ENCODE measurements at places on chromosomes 5 and 9.

DNA sequence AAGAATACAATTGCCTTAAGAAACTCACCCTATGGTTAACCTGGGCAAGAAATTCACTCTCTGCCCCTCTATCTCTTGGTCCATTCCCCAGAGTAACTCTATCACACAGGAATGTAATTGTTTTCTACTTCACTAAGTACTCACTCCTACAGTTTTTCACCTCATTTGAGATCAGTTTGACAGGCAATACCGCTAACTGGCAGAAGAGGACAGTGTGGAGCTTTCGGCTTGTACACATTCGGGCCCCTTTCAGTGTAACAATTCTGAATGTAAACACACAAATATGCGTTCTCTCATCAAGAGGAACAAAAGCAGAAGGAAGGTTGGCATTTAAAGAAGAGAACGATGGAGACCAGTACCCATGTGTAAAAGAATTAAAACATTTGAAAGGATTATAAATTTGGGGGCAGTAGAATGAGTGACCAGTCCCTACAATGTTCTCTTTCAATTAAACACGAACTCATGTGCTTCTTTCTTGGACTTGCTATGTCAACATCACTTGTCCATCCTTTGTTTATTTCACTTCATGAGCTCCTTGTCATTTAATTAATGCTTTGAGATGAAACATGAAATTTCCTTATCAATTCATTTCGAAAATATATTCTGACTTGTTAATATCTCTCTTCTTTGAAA is 188.5 kb upstream of the GRAMD2B start:
- DNase-seq: no peak

DNA sequence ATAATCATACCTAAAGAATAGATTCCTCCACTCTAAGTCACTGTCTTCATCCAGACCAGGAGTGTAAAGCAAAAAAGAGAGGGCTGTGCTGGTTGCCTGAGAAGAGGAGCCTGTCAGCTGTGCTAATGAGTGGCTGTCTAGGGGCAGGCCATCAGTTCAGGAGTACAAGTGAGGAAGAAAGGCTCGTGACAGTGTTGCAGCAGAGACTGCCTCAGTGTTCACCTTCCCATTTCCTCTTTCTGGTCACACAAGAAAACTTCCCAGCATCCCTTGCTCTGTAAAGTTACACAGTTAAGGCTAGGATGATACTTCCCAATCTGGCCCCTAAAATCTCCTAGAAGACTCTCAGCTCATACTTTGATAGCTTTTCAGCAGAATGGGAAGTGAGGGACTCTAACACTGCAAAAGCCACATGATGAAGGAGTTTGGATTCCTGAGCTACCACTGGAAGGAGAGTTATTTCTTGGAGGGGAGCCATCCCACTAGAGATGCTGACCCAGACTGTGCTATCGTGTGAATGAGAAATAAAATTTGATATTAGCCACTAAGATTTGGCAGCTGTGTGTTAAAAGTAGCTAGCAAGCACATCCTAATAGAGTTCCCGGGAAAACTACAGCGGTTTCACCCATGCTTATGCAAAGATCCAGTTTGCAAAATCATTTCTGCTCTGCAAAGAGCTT is 67.1 kb downstream of the ADAMTS12 start:
- DNase-seq: peak; percentile 82

GRCh38 chr5:147576646-147577535 is 67.0 kb upstream of the DPYSL3 start:
- DNase-seq: no peak

GRCh38 chr5:95027151-95027721 is 257.7 kb downstream of the MCTP1 start:
- DNase-seq: no peak

DNA sequence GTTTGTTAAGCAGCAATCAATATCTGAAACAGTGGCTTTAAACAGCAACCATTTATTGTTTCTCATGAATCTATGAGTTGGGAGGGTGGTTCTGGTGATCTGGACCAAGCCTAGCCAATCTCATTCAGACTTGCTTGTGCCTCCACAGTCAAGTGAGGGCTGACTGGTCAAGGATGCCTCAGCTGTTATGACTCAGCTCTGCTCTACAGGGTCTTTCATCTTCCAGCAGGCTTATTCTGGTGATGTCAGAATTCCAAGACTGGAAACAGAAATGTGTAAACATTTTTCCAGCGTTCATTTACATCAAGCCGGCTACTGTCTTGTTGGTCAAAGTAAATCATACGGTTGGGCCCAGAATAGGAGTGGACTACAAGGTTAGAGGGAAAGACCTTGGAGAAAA is 2.5 kb upstream of the PIP5K1B start:
- no peak for DNase-seq

DNA sequence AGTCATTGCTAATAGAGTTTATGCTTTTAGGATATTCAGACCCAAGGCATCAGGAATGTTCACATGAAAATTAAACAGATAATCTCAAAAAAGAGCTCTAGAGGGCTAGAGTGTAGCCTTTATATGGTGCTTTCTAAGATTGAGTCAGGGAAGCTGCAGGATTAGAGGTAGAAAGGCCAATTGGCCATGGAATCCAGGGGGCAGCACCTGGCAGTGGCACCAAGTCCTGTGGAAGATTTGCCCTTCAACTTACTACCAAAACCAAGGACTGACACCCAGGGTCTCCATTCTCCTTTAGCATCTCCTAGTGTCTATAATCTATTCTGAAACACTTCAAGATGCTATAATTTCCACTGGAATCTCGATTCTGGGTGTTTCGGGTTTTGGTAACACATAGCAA is 112.4 kb downstream of the ACER2 start:
- no peak for DNase-seq

DNA sequence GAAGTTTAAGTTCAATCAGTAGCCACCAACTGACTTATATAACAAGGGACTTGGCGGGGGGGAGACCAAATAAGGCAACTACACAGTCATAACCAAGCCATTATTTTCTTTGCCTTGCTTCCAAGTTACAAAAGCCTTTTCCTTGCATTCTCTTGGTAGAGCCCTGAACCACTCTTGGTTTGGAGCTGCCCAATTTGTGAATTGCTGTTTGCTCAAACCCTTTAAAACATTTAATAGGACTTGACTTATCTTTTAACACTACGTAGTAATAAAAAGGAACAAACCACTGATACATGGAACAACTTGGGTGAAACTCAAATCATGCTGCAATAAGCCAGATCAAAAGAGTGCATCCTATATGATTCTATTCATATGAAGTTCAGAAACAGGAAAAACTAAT is 31.7 kb upstream of the MSH3 start:
- no peak for DNase-seq

- DNase-seq: no peak
Observed at GRCh38 chr9:110317911-110318310, 19.8 kb downstream of the TXNDC8 start.

DNA sequence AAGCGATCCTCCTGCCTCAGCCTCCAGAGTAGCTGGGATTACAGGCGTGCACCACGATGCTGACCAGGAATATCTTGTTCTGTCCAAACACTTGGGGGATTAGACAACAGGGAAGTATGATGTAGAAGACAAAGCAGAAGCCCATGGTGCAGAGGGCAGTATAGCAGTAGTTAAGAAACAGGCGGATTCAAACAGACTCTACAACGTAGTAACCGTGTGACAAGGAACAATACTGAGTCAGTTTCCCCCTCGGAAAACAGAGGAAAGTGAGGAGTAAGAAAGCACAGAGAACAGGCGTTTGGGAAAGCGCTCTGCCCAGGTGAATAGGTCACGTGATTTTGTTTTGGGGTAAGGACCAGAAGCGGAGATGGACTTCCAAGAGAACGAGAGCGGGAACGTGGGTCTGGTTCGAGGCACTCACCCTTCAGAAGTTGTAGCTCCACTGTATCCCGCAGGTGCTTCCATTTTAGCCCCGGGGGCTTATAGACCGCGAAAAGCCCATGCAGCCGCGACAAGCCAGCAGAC is 306 bp downstream of the TRUB2 start:
- no peak for DNase-seq

GRCh38 chr5:111746791-111747190 is 10.2 kb downstream of the NREP start:
- no peak for DNase-seq

DNA sequence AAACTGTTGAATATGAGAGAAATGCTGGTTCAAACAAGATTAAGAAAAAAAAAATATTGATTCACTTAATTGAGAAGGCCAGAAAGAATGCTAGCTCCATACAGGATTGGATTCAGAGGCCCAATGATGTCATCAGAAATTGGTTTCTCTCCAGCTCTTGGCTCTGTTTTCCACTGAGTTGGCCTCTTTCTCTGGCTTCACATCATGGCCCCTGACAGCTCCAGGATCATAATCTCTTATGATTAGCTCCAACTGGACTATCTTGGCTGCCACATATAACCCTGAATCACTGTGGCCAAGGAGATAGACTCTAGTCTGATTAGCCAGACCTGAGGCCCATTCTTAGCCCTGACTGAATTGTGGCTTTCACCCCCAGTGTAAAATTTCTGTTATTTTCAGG is 244.7 kb upstream of the GRAMD2B start:
- DNase-seq: peak; percentile 2

GRCh38 chr5:95701074-95701473 is 18.3 kb upstream of the SPATA9 start:
- no peak for DNase-seq

DNA sequence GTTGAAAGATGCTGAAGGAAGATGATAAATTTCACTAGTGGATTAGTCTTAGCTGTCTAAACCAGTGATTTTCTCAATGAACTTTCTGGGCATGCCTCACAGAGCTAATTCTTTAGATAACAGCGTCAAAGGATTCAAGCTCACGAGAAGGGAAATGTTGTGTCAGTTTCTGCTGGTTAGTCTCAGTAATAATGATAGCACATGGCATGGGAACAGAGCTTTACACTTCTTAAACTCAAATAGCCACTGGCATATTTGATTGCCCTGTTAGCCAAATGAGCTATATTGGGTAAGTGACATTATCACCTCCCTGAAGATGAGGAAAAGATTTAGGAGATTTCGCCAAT is 139.3 kb upstream of the NR3C1 start:
- no peak for DNase-seq

DNA sequence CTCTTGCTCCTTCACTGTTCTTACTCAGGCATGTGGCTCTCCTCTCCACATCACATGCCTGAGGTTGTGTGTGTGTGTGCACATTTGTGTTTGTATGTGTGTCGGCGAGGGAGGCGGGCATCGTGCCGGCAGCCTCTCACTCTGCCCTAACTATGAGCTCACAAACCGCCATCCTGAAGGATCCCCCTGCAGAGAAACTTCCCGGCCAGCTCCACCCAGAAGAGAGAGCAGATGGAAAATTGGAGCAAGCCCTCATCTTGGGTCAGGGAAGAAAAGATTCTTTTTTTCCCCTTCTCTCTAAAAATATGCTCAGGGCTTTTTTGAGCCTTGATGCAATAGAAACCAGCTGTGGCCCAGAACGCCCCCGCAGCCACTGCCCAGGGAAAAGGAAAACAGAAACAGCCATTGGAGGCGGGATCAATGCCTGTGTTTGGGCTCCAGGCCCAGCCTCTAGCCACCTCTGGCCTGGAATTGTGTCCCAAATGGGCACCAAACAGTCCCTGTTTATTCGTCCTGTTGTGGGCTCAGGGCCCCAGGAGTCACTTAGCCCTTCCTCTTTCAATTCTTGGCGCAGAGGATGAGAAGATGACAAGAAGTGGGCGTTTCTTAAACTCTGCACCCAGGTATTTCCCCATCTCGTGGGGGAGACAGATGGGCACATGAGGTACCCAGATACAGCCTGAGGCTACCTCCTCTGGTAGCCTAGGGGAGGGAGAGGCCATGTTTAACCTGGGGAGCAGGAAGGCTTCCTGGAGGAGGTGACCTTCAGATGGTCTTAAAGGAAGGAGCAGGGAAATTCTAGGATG is 151.5 kb downstream of the RGS3 start:
- no peak for DNase-seq

GRCh38 chr5:172872997-172873491 is 39.0 kb downstream of the ERGIC1 start:
- DNase-seq: no peak

DNA sequence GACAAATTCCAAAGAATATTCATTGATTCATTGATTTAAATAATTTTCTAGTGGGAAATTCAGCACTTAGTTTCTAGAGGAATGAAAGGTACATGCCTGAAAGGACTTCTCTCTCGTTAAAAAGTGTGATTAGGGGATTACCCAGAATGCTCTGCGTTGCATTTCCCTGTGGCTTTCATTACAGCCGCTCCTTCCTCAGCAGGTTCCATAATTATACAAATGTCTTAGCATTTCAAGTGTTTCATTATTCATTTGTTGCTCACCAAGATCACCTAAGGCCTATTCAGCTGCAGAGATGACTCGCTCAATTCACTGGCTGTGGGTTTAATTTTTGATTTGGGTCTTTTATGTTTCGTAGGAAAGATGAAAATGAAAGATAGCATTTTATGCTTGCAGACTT is 52.8 kb downstream of the SPATA31C2 start:
- DNase-seq: no peak

DNA sequence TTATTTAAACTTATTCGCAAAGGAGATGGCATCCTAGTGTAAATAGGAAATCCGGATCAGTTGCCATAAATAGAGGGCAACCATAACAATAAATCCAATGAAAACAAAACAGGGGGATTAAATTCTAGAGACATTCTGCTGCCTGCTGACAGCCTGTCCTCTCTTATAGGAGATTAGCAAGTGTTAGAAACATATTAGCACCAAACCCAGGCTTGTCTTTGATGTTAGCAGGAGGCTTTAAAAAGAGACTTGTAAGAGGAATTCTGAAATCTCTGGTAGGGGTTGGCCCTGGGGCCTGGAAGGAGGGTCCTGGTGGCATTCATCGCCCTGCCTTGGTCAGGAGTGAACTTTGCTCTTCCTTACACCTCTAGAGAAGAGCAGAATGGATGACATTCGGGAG is 21.6 kb downstream of the NDST1 start:
- no peak for DNase-seq

All from AG04449 (cell line).